ENCODE measurements at places on chromosomes 7 and 10.

DNA sequence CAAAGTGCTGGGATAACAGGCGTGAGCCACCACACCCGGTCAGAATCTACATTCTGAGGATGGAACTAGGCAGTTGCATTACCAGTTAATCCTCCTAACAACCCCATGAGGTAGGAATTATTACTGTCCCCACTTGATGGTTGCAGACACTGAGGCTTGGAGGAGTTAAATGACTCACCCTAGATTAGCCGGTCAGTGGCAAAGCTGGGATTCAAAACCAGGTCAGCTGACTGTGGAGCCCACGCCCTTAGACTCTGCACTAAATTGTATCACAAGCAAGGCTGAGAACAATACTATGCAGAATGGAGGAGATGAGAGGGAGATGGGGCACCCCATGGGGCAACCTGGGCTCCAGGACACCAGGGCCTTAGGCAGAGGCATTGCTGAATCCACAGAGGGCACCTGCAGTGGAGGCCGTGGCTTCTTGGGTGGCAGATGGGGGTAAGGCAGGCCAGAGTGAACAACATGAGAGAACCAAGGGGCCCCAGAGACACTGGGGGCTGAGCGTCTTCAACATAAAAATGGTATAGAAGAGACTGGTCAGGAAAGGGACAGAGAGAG lies 723.4 kb downstream of the PARD3 start:
- no peak for DNase-seq

GRCh38 chr7:3431306-3431705 lies 130.3 kb downstream of the SDK1 start:
- no peak for DNase-seq

DNA sequence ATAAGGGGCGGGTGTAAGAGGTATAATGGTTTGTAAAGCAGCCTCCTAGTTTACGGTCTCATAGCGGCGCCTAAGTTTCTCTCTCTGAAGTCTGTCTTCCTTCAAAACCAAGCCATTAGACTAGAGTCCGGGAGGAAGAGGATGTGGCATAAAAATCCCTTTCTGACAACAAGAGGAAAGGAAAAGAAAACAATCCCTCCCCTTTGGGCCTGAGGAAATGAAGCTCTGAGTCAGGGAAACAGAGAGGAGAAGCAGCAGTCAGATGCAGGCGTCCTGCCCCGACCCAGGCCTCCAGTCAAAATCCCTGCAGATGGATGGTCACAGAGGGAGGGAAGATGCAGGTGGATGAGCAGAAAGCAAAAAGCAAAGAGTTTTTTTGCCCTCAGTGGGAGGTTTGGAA lies 23.7 kb downstream of the PARP12 start:
- DNase-seq = no peak

DNA sequence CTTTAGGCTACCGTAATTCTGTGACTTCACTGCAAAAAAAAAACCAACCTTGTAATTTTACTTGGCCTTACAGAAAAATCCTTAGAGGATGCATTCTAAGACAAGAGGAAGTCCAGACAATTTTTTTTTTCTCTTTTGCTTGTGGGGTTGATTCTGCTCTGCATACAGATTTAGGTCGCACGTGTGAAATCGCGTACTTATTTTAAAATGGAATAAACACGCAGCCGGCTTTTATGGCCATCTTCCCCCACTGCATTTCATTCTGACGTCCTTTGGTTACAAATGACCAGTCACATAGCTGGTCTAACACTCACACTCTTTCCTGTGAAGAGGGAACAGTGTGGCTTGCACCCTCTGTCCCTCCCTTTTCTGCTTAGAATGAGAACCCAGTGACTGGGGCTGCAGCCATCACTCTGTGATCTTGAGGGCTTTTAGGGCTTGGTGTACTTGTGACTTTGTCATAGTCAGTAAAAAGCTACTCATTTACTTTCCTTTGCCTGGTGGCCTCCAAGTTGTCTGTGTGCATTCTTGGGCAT lies 63.6 kb upstream of the CARD11 start:
- no peak for DNase-seq

DNA sequence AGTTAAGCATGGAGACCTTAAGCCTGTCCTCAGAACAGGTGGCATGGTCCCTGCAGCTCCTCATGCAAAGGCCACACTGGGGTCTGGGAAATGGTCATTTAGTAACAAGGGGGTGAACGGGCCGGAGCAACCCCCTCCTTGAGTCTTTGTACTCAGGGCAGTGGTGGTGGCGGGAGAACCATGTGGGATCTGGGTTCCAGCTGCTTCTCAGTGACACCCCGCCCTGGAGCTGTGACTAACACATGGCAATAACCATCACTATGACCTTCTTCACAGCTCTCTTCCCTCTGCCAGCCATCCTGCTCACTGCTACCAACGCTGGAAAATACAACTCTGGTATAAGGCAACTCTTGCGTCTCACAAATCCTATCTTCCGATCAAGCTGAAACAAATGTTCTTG lies 203.4 kb upstream of the FRMD4A start:
- no peak for DNase-seq
